ENCODE measurements at places on chromosomes 7 and 10.

GRCh38 chr7:84144480-84144879 lies 50.1 kb downstream of the SEMA3A start:
- no peaks in the 10 kb centered on the region for H3K27me3 ChIP-seq
- H3K36me3 ChIP-seq = no peaks in the 10 kb centered on the region
- no peak overlapping the region for H3K4me3 ChIP-seq
- DNase-seq = peak; percentile 30
- H3K4me1 ChIP-seq = peaks cover 14% of the 10 kb centered on the region

- no peak overlapping the region for H3K27ac ChIP-seq
These were observed 154.3 kb downstream of the ZMYND11 start for GRCh38 chr10:289581-289980.

- no peak for DNase-seq
- no peaks in the 10 kb centered on the region for H3K36me3 ChIP-seq
- no peak overlapping the region for H3K4me3 ChIP-seq
- no peaks in the 10 kb centered on the region for H3K27me3 ChIP-seq
- no peak overlapping the region for H3K27ac ChIP-seq
These were observed 22.4 kb upstream of the HDAC9 start for GRCh38 chr7:18473119-18473518.

DNA sequence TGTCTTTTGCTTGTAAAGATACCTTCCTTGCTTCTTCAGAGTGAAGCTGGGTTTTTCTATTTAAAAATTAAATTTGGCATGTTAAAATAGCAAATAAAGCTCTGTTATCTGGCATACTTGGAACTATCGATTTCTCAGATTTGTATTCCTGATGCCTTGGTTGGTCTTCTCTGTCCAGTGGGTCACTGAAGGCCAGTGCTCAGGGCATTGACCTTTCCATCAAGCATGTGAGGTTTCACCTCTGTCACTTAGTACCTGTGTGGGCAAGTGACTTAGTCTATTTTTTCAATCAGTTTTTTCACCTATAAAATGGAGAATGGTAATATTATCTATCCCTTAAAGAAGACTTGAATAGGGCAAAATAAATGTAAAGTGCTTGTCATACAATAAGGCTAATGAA lies 311.3 kb downstream of the BICC1 start:
- no peaks in the 10 kb centered on the region for H3K36me3 ChIP-seq
- H3K4me1 ChIP-seq = no peaks in the 10 kb centered on the region
- no peak overlapping the region for H3K4me3 ChIP-seq
- no peak for DNase-seq
- no peak overlapping the region for H3K27ac ChIP-seq

GRCh38 chr7:69963393-69963792 lies 365.1 kb downstream of the AUTS2 start:
- DNase-seq = no peak
- H3K4me3 ChIP-seq = no peak overlapping the region
- H3K27me3 ChIP-seq = no peaks in the 10 kb centered on the region

GRCh38 chr10:50470345-50470744 lies 153.4 kb downstream of the SGMS1 start:
- H3K36me3 ChIP-seq = no peaks in the 10 kb centered on the region
- no peaks in the 10 kb centered on the region for H3K4me1 ChIP-seq
- no peak for DNase-seq

DNA sequence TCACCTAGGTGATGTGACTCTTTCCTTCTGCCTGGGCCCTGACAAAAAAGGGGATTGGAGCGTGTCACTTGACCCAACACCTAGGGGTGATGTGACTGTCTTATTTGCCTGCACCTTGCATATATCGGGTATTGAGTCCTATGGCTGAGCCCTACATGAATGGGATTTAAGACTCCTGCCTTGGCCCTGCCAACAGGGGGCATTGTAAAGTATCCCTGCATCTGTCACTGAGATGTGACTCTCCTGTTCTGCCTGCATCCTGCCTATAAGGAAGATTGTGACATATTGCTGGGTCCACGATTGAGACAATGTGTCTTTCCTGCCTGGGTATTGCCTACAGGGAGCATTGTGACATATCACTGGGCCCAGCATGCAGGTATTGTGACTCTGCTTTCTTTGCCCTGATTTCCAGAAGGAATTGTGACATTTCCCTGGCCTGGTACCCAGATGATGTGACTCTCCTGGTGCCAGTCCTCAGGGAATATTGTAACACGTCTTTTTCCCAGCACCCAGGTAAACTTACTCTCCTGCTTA lies 14.2 kb upstream of the ZNF107 start:
- DNase-seq = no peak
- no peaks in the 10 kb centered on the region for H3K36me3 ChIP-seq
- no peaks in the 10 kb centered on the region for H3K27me3 ChIP-seq
- H3K27ac ChIP-seq = no peak overlapping the region
- no peaks in the 10 kb centered on the region for H3K4me1 ChIP-seq

- H3K4me1 ChIP-seq = peaks cover 48% of the 10 kb centered on the region
- no peaks in the 10 kb centered on the region for H3K27me3 ChIP-seq
These were observed 100.7 kb upstream of the AFAP1L2 start for GRCh38 chr10:114504769-114505579.

GRCh38 chr10:1049425-1049958 lies 573 bp upstream of the IDI1 start:
- peaks cover 33% of the 10 kb centered on the region for H3K4me1 ChIP-seq
- DNase-seq = no peak
- H3K4me3 ChIP-seq = peak overlapping the region; percentile 86
- H3K27me3 ChIP-seq = no peaks in the 10 kb centered on the region

- DNase-seq = no peak
- H3K27me3 ChIP-seq = no peaks in the 10 kb centered on the region
- H3K27ac ChIP-seq = no peak overlapping the region
- H3K4me1 ChIP-seq = no peaks in the 10 kb centered on the region
- no peaks in the 10 kb centered on the region for H3K36me3 ChIP-seq
These were observed 992.2 kb downstream of the PCDH15 start for GRCh38 chr10:53808677-53809372.

- H3K27ac ChIP-seq = no peak overlapping the region
- H3K4me1 ChIP-seq = no peaks in the 10 kb centered on the region
- no peaks in the 10 kb centered on the region for H3K27me3 ChIP-seq
- no peak for DNase-seq
- H3K36me3 ChIP-seq = no peaks in the 10 kb centered on the region
These were observed 214.7 kb downstream of the EMX2 start for GRCh38 chr10:117757086-117757720.

DNA sequence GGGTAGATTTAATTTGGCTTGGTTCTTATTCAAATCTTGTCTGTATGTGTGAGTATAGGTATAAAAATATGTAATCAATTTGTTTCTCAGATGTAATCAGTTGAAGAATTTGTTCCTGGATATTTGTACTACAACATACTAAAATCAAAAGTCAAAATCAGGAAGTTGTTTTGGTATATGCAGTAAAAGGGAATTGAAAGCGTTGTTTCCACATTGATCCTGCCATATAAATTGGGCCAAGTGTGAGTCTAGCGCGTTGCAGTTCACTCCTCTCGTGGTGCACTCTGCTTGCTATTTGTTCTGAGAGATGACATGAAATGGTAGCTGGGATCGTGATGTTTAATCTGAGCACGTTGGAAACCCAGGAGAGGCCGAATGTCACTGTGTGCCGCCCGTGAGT lies 55.9 kb downstream of the SHH start:
- no peaks in the 10 kb centered on the region for H3K4me1 ChIP-seq
- no peaks in the 10 kb centered on the region for H3K27me3 ChIP-seq
- H3K4me3 ChIP-seq = no peak overlapping the region

DNA sequence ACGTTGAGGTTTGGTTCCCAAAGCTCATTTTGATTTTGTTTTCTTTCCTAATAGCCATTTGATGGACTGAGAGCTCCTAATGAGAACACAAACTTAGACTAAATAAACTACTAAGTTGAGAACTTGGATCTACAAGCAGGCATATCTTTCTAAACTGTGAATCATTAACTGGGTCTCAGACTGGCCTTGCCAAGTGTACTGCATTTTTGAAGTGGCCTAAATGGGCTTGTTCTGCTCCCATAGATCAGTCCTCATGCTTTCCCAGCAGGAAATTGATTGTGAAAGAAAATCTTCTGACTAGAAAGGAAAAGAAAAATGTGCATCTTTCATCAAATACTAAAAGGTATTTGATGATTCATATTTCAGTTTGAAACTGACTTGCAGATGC lies 46.7 kb upstream of the RBM33 start:
- H3K4me1 ChIP-seq = no peaks in the 10 kb centered on the region
- no peak overlapping the region for H3K27ac ChIP-seq
- no peak for DNase-seq
- peaks cover 14% of the 10 kb centered on the region for H3K27me3 ChIP-seq
- H3K36me3 ChIP-seq = no peaks in the 10 kb centered on the region
- no peak overlapping the region for H3K4me3 ChIP-seq

GRCh38 chr7:23242321-23242720 lies 4.3 kb upstream of the GPNMB start:
- H3K27me3 ChIP-seq = peaks cover 5% of the 10 kb centered on the region
- H3K27ac ChIP-seq = no peak overlapping the region
- H3K4me3 ChIP-seq = no peak overlapping the region
- no peak for DNase-seq

- DNase-seq = no peak
- no peak overlapping the region for H3K27ac ChIP-seq
- peaks cover 8% of the 10 kb centered on the region for H3K36me3 ChIP-seq
These were observed 15.3 kb downstream of the NUDT5 start for GRCh38 chr10:12180221-12180974.

DNA sequence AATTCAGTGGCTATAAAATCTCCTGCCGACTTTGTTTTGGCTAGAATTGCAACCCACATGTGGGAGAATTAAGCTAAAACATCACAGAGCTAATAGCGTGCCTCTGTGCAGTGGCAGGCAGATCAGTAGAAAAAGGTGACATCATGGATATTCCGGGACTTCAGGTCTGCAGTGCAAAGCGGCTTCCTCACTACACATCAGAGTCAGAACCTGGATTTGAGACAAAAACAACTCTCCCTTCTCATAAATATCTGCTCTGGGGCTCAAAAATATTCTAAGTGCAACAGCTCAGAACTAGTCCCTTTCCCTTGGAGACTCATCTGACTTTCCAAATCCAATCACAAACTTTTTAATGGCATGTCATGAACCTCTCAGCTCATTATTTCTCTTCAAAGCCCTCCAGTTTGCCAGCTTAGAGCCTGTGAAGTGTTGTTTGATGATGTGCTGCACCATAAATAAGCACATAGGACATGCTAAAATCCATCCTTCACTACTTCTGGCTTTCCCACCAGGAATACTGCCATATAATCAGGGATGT lies 337.1 kb downstream of the RNLS start:
- no peaks in the 10 kb centered on the region for H3K27me3 ChIP-seq
- peak; percentile 24 for DNase-seq
- H3K4me1 ChIP-seq = peaks cover 22% of the 10 kb centered on the region
- H3K27ac ChIP-seq = no peak overlapping the region

GRCh38 chr10:113399065-113399464 lies 153.8 kb upstream of the HABP2 start:
- no peaks in the 10 kb centered on the region for H3K4me1 ChIP-seq
- H3K36me3 ChIP-seq = no peaks in the 10 kb centered on the region
- no peak overlapping the region for H3K4me3 ChIP-seq

GRCh38 chr10:88913127-88913526 lies 33.1 kb downstream of the STAMBPL1 start:
- H3K27me3 ChIP-seq = no peaks in the 10 kb centered on the region
- H3K4me3 ChIP-seq = no peak overlapping the region
- H3K27ac ChIP-seq = no peak overlapping the region
- no peaks in the 10 kb centered on the region for H3K4me1 ChIP-seq

GRCh38 chr7:24773646-24774045 lies 16.4 kb upstream of the GSDME start:
- DNase-seq = peak; percentile 8
- H3K27me3 ChIP-seq = no peaks in the 10 kb centered on the region
- no peaks in the 10 kb centered on the region for H3K4me1 ChIP-seq
- no peak overlapping the region for H3K27ac ChIP-seq
- no peak overlapping the region for H3K4me3 ChIP-seq

- H3K4me3 ChIP-seq = no peak overlapping the region
- H3K27me3 ChIP-seq = peaks cover 32% of the 10 kb centered on the region
- no peaks in the 10 kb centered on the region for H3K4me1 ChIP-seq
- no peak overlapping the region for H3K27ac ChIP-seq
These were observed 40.3 kb upstream of the EGFR start for GRCh38 chr7:54978364-54979116.

GRCh38 chr10:133088956-133089800 lies 1.5 kb downstream of the ADGRA1 start:
- H3K4me3 ChIP-seq = no peak overlapping the region
- peaks cover 5% of the 10 kb centered on the region for H3K27me3 ChIP-seq
- H3K27ac ChIP-seq = no peak overlapping the region
- no peaks in the 10 kb centered on the region for H3K4me1 ChIP-seq

DNA sequence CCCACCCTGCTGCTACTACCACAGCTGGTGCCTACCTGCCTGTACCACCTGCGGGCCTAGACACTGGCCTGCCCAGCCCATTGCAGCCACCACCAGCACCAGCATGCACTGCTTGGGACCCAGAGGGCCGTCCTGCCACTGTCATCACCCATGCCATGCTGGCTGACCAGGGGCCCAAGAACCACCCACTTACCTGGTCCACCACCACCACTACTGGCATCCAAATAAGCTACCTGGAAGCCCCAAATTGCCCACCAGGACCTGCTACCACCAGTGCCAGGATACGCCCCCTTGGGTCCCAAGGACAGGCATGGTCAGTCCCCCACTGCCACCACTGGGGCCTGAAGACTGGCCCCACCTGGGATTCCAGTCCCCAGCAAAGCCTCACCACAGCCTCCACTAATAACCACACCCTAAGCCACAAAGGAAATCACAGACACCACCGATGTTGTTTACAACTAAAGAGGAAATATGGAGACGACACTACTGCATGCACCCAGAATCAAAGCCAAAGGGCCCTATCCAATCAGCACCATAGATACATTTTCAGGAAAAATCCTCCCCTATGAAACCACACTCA lies 70.5 kb upstream of the DIP2C start:
- no peak overlapping the region for H3K27ac ChIP-seq
- no peaks in the 10 kb centered on the region for H3K27me3 ChIP-seq
- H3K36me3 ChIP-seq = no peaks in the 10 kb centered on the region
- no peaks in the 10 kb centered on the region for H3K4me1 ChIP-seq
- no peak for DNase-seq

GRCh38 chr7:96670338-96671289 lies 39.0 kb downstream of the SEM1 start:
- H3K27me3 ChIP-seq = no peaks in the 10 kb centered on the region
- peak; percentile 15 for DNase-seq
- H3K4me1 ChIP-seq = peaks cover 18% of the 10 kb centered on the region
- H3K27ac ChIP-seq = no peak overlapping the region
- H3K4me3 ChIP-seq = no peak overlapping the region

DNA sequence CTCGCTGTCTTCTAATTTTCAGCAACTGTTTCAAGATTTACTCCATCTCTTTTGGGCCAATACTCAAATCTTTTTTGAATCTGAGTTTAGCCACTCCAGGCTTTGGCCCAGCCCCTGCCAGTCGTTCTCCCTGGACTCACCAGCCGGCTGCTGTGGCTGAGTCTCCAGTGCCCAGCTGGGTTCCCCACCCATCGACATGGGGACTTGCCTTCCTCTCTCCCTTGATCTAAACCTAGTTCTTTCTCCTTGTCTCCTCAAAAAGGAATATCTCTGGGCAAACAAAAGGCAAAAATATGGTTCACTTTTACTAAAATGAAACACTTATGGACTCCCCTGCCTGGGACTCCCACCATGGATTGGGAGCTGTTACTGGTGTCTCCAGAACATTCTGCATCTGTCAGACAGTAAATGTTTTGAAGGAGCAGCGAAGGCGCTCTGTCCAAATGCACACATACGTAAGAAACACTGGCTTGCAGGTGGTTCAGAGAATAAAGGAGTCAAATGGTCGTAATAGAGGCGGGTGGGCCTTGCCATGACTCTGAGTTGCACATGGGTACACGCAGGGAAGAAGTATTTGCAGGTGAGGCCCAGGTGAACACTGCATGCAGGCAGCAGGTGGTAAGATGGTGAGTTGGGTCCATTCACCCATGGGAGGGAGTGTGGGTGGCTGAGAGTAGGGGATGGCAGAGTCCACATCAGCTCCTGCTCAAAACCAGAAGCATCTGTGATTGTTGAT lies 35.5 kb upstream of the HABP2 start:
- H3K4me1 ChIP-seq = no peaks in the 10 kb centered on the region
- DNase-seq = no peak
- H3K27me3 ChIP-seq = no peaks in the 10 kb centered on the region
- H3K4me3 ChIP-seq = no peak overlapping the region
- H3K36me3 ChIP-seq = no peaks in the 10 kb centered on the region
